ENCODE measurements at places on chromosomes 16 and 17.

- DNase-seq = no peak
Measured at GRCh38 chr16:12958366-12958765, 57.0 kb downstream of the SHISA9 start.

GRCh38 chr16:12758031-12758669, 45.5 kb downstream of the CPPED1 start:
- no peak for DNase-seq

GRCh38 chr17:66620528-66620927, 214.4 kb upstream of the CACNG5 start:
- DNase-seq = no peak

- no peak for DNase-seq
Measured at GRCh38 chr17:57447357-57447989, 191.2 kb downstream of the MSI2 start.

- no peak for DNase-seq
Measured at GRCh38 chr17:12457493-12457892, 208.2 kb upstream of the MYOCD start.

GRCh38 chr16:89289428-89290395, 72.2 kb downstream of the ZNF778 start:
- peak; percentile 82 for DNase-seq

GRCh38 chr17:33647956-33648355, 354.9 kb upstream of the ASIC2 start:
- peak; percentile 15 for DNase-seq

- no peak for DNase-seq
Measured at GRCh38 chr17:68248199-68248825, 469 bp downstream of the AMZ2 start.

- DNase-seq = no peak
Measured at GRCh38 chr17:40415390-40415789, 2.3 kb downstream of the TOP2A start.

GRCh38 chr17:15912416-15912955, 32.4 kb upstream of the ADORA2B start:
- no peak for DNase-seq

DNA sequence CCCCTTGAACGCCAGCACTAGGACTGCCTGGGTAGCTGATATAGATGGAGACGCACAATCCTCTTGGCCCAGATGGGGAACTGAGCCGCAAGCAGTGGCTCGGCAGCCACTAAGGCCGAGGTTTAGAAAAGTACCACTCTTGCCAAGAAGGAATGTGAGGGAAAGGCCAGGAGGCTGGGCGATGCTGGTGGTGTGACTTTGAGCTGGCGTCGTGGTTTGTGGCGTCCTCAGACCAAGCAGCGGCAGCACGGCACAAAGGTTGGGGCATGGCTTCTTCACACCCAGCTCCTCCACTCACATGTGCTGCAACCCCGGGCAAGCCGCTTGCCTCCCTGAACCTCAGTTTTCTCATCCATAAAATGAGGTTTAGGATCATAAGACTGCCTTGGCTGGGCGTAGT, 15.6 kb downstream of the DCAKD start:
- DNase-seq = no peak

GRCh38 chr16:84547546-84548061, 43.1 kb upstream of the MEAK7 start:
- DNase-seq = peak; percentile 36

GRCh38 chr16:86080131-86080875, 181.3 kb downstream of the IRF8 start:
- DNase-seq = no peak

- no peak for DNase-seq
Measured at GRCh38 chr17:46001390-46002310, 2.6 kb downstream of the STH start.

- no peak for DNase-seq
Measured at GRCh38 chr17:60174035-60174434, 24.3 kb downstream of the CA4 start.

- DNase-seq = no peak
Measured at GRCh38 chr16:71507061-71507460, 17.9 kb upstream of the ZNF19 start.

GRCh38 chr16:55498101-55498500, 10.8 kb upstream of the LPCAT2 start:
- no peak for DNase-seq

GRCh38 chr16:65224471-65224870, 102.6 kb upstream of the CDH11 start:
- no peak for DNase-seq

DNA sequence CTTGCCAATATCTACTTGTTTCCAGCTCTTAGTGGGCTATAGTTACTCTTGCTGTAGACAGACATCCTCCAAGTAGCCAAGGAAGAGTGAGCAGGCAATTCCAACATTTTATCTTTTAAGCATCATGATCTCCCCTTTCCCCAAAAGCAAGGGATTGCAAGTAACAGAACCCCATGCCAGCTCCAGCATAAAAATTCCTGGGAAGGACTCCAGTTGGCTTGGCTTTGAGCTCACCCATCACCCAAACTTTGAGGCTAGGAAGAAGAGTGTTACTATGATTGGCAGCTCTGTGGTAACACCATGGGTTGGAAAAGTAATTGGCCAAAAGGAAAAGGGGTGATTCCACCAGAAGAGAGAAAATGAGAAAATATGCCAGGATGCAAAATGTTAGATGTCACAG, 1086.4 kb upstream of the RBFOX1 start:
- DNase-seq = no peak

GRCh38 chr17:75468779-75469373, 12.4 kb downstream of the TMEM94 start:
- DNase-seq = no peak

GRCh38 chr17:75205793-75206163, 299 bp downstream of the NUP85 start:
- no peak for DNase-seq

DNA sequence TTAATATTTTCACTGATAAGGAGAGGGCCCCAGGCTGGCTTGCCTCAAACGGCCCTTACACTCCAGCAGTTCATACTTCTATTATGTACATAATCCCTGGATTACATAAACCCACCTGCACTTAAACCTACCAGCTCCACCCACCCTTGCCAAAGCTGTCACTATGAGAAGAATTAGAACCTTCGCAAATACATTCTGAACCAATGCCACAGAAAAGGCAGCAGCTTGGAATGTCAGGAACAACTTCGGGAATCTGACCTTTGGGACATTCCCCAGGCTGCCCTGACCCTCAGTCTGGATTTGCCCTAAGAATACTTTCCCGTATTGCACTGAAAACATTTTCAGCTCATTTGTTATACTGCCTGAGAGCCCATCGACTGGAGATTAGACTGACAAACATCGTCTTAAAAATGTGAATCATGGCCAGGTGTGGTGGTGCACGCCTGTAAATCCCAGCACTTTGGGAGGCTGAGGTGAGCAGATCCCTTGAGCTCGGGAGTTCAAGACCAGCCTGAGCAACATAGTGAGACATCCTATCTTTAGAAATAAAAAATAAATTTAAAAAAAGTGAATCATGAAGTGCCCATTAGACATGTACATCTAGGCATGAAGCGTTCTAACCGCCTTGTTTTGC, 21.0 kb upstream of the SEC14L1 start:
- no peak for DNase-seq

- DNase-seq = peak; percentile 98
Measured at GRCh38 chr17:40358323-40359038, 6.1 kb downstream of the GJD3 start.

DNA sequence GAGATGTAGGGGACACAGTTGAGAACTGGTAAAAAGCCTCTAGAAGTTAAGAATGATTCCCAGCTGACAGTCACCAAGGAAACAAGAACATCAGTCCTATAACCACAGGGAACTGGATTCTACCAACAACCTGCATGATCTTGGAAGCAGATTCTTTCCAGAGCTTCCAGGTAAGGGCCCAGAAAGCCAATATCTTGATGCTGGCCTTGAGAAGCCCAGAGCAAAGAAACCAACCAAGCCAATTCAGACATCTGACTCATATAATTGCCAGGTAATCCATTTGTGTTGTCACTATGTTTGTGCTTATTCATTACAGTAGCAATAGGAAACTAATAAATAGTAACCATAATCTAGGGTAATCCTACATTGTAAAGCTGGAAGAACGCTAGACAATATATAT, 81.6 kb downstream of the CACNG1 start:
- DNase-seq = no peak

GRCh38 chr17:4969047-4969550, 1.5 kb upstream of the SPAG7 start:
- DNase-seq = no peak

GRCh38 chr17:66406701-66407644, 104.6 kb downstream of the PRKCA start:
- DNase-seq = no peak

GRCh38 chr16:30637944-30638343, 12.8 kb upstream of the PRR14 start:
- no peak for DNase-seq

- no peak for DNase-seq
Measured at GRCh38 chr17:80476877-80477646, 655 bp upstream of the NPTX1 start.

DNA sequence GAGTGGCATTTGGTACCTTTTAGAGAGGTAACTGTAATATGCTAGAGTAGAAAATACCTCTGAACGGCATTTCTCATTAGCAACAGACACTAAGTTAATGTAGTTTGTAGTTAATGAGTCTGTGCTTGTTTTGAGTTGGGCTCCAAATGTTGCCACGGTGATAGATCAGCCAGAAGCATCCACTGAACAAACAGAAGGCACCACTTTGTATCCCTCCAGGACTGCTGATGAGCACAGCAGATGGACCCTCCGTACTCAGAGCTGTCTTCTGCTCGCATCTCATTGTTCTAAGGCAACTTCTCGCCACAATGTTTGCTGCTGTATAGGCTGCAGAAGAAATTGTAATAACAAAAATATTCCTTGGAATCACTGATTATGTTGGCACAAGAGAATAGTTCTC, 56.1 kb downstream of the TNRC6C start:
- no peak for DNase-seq

GRCh38 chr16:17496891-17497290, 26.1 kb upstream of the XYLT1 start:
- no peak for DNase-seq

GRCh38 chr17:60142872-60143499, 6.8 kb upstream of the CA4 start:
- peak; percentile 90 for DNase-seq

GRCh38 chr16:63745456-63745855, 1376.4 kb downstream of the CDH11 start:
- DNase-seq = no peak

- DNase-seq = no peak
Measured at GRCh38 chr17:3730881-3731429, 7.3 kb downstream of the HASPIN start.

GRCh38 chr17:52079496-52079895, 79.0 kb downstream of the CA10 start:
- DNase-seq = no peak

GRCh38 chr16:89026121-89026612, 49.2 kb upstream of the CBFA2T3 start:
- DNase-seq = no peak
